Activated CD4-positive, CD25-positive, alpha-beta regulatory T cell treated with anti-CD3 and anti-CD28 coated beads, Interleukin-2, amount 50 U/mL, for 72 hours (primary cell): ENCODE measurements at places on chromosomes 5 and 9.

DNA sequence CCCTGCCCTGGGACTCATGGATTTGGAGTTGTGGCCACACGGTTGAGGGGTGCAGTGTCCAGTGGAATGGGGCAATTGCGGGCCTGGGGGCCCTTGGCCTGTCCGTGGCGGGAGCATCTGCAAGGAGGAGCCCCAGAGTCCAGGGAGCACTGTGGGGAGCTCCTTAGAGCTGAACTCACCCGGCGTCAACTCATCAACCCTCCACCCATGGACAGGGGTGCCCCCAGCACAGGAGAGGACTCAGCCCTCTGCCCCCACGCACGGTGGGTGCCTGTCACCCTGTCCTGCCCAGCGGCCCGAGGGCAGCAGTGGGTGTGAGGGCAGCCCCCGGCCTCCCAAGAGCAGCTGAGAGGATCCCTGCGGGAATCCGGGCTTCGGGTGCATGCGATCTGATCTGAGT lies 550 bp upstream of the SLC6A18 start:
- DNase-seq, result no peak

- no peak for DNase-seq
Measured at GRCh38 chr5:34626036-34626435, 30.1 kb upstream of the RAI14 start.

DNA sequence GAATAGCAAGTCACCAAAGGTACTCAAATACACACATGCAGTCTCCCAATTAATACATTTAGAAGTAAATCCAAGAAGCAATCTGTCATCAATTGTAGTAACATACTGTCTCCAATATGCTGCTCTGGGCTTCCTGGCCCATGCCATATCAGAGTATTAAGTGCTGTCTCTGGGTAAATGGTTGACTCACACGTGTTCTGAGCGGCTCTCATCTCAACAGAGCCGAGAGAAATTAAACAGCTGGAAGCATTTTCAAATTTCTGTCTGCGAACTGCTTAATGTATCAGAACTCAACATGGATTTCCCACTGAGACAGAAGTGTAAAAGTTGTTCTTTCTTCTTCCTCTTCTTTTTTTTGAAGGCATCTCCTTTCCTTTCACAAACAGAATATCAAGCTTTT lies 247.3 kb upstream of the TAS2R1 start:
- DNase-seq, result no peak

DNA sequence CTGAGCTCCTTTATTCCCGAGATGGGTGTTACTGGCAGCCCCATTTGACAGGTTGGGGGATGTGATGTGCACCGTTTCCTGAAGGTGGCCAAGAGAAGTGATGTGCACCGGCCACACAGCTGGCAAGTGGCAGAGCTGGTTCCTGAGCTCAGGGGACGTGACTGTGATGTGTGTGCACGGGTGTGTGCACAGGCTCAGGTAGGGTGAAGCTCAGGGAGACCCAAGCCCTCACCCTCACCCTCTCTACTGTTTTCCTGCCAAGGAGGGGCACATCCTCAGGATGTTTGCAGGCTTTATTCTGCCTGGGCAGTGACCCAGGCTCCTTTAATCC lies 56.6 kb downstream of the WWC1 start:
- no peak for DNase-seq

- DNase-seq, result no peak
Measured at GRCh38 chr9:123131258-123131657, 97.8 kb downstream of the GPR21 start.

DNA sequence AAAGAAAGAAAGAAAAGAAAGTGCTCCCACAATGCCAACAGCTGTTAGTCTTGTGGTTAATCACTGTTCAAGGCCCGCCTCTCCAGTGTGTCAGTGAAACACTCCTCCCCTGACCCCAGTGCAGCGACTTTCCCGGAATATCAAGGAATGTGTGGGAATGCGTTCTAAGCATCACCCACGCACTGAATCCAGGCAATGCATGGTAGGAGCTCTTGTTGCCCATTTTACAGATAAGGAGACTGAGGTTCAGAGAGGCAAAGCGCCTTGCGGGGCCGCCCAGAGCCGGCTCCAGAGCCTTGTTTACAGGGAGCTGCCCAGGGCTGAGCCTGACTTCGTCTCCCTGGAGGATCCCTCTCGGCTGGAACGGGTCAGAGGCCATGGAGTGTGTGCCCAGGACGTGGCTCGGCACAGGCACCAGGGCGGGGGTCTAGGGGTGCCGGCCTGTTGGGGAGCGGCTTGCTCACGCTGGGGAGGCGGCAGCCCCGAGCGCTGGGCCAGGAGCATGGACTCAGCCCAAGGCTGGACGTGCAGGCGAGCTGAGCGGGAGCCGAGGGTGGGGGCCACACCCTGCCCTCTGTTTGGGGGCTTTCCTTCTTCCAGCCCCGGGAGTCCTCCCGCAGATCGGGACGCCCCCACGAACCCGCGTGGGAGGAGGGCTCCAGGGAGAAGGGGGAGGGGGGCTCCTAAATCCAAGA lies 823 bp downstream of the ST6GALNAC6 start:
- no peak for DNase-seq

DNA sequence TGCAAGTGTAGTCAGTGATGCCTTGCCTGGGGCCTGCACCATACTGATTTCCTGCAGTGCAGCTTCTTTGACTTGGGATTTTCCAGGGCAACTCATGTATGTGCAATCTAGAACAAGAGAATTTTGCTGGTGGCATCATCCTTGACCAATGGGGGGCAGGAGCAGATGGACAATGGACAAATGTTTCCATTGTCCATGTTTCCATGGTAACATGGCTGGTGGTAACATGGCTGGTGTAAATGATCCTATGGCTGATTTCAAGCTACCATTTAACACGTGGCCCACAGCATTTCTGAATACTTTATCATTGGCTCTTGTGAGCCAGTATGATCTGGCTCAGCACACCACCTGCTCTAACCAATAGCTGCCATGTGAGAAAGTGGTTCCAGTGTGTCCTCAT lies 130.1 kb upstream of the OSMR start:
- DNase-seq, result no peak

GRCh38 chr5:14735944-14736343 lies 71.4 kb downstream of the OTULIN start:
- DNase-seq, result no peak

DNA sequence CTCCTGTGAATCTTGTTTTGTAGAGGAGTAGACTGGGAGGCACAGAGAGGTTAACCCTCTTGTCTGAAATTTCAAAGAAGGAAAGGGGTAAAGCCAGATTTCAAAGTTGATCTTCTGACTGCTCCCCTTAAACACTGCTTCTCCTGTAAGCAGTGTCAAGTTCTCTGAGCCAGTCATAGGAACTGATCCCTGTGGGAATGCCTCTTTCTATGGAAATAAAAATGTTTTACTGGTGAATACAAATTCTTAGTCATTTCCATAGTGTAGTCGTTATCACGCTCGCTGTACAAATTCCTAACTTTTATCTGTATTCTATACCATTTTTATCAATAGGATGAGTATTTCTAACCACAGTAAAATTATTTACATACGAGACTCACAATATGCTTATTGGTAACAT lies 66.3 kb upstream of the PRRC1 start:
- no peak for DNase-seq

GRCh38 chr9:137115394-137116026 lies 977 bp upstream of the DPP7 start:
- no peak for DNase-seq

DNA sequence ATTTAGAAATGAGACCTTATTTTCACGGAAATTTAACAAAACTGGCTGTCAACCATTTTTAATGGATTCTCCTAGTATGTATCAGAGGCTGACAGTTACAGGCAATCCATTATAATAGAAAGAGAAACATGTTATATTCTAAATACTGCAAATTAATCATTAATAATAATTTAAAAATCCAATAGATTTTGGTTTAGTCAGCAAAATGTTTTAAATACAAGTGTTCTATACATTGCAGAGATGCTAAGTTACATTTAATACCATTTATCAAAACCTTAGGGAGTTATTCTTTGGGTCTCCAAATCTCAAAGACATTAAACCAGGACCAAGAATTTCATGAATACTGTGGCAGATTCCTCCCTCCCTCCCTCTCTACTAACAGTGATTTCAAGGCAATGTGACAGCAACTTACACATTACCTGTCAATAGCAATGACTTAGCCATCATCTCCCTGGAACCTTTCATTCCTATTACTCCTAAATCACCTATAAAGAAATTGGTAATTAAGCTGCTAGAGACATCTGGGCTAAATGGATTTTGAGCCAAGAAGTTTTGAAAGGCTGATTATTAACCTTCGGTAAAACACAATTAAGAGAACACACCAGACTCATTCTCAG lies 768.5 kb upstream of the DMAC1 start:
- DNase-seq, result no peak

DNA sequence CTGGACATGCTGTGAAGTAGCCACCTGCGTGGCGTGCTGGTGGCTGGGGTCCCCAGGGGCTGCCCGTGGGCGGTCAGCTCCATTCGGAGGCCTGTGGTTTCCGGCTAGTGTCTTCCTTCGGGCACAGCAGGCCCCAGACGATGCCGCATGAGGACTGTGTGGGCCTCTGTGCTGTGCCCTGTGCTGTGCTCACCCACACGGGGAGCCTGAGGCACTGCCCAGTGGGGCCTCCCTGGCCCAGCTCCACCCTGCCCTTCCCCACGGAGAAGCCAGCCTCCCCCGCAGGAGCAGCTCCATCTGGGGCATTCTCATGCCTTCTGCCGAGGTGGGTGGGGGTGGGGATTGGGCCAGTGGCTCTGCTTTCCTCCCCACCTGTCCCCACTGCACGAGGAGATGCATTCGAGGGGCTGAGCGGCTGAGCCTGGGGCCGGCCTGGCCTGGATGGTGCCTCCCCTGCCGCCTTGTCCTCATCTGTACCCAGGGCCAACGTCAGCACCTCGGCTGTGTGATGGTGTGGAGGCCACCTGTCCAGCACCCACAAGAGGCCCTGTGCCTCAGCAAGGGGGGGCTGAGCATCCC lies 24.2 kb downstream of the RXRA start:
- no peak for DNase-seq

- no peak for DNase-seq
Measured at GRCh38 chr5:66702426-66702825, 106.2 kb downstream of the MAST4 start.

DNA sequence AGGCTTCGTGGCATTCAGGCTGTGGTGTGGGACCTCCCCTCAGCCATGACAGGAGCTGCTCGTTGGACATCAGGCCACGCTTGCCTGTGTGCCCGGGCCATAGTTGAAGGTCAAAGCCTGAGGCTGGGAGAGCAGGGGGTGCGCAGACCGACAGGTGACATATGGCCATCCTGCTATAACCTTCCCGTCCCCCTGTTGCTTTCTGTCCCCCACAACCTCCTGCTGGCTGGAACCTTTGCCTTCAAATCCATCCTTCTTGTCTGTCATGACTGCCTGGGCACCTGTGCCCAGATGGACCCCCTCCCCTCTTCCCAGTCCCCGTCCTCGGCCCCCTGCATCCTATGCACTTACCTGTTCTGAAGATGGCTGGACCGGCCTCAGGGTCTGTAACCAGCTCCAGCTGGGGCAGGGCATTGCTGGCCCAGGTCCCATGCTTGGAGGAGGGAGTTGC lies 83.2 kb downstream of the WNK2 start:
- peak; percentile 26 for DNase-seq

DNA sequence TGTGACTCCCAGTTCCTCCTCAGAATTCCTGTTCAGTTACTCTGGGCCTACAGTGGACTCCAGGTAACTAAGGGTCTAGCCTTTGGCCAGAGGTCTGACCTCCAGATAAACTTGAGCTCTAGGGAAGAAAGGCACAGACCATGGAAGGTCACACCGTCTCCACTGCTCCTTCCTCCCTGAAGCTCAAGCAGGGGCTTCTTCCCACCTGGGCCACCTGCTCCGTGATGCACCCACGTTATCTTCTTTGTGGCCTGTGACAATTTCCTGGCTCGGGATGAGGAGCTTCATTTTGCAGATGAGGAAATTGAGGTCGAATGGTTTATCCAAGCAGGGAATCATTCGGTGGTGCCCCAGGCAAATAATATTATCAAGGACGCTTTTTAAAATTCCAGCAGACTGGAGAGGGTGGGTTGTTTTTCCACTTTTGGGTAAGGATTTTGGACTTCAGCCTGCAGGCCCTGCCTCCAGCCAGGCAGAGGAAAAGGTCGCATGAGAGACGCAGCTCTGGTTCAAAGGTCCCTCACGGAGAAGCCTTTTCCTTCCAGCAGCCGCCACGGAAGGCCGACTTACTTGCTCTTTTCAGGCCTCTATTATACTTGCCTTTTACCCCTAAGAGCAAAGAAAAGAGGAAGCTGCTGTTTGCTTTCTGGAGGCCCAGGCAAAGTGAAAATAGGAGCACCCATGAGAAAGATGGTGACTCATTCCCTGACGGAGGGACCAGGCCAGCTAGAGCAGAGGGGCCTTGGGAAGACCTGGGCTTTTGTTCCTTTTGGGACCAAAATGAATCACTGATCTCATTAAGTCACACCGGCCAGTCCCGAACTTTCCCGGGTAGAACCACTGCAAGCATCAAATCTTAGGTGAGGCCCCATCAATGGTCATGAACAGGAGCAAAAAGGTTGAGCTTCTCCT lies 22.8 kb upstream of the DUSP1 start:
- DNase-seq, result no peak

DNA sequence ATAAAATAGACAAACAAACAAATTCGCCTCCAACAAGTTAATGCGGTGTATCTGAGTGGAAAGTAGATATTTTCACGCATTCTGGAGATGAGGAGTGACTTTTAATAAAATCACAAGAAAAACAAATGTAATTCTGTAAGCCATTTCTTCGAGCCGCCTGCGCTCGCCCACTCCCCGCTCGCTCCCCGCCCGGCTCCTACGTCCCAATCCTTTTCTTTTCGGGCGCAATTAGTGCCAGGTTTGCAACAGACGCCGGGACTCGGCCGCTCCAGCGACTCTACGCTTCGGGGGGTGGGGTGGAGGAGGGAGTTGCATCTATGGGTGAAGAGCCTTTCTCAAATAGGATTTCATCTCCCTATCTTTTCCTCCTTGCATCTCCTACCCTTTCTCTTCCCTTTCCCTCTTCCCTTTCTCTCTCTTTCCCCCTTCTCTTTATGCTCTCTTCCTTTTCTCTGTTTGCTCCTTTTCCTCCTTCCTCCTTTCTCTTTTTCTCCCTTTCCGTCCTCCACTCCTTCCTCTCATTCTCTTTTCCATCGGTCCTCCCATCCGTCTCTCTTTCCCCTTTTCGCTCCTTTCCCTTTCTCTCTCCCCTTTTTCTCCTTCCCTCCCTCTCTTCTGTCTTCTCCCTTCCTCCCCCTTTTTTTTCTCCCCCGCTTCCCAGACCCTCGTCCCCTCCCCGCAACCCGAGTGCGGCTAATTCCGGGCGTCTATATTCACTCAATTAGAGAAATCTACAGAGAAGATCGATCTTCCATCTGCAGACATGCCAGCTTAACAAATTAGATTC lies 6.1 kb upstream of the OTP start:
- DNase-seq, result no peak
